NCI-H2029 (cell line): ENCODE measurements at places on chromosomes 2 and 18.

DNA sequence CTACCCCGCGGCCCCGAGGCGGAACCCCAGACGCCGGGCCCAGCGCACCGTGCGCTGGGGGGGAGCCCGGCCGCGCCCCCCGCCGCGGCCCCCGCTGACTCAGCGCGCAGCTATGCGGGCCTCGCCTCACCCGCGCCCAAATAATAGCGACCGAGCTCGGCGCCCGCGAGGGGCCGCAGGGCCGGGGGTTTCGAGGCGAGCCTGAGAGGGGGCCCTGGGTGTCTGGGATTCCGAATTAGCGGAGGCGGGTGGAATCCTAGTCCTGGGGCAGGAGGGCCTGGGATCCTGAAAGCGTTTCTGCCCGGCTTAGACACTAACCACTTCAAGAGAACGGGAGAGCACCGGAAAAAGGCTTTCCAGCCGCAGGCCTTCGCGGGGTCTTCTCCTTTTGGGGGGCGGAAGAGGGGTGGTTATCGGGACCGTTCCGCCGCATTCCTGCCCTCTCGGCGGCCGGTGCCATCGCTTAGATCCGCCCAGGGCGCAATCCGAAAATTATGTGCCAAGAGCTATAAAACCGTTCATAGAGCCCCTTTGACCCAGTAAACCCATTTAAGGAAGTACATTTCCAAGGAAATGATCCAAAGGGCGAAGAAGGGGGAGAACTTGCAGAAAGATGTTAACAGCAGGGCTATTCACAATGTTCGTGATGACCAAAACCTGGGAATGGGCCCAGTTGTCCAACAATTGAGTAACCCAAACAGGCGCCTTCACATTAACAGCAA lies 681 bp upstream of the ROCK2 start:
- DNase-seq = no peak

- DNase-seq = no peak
Measured at GRCh38 chr18:79416022-79416676, 20.4 kb downstream of the NFATC1 start.

DNA sequence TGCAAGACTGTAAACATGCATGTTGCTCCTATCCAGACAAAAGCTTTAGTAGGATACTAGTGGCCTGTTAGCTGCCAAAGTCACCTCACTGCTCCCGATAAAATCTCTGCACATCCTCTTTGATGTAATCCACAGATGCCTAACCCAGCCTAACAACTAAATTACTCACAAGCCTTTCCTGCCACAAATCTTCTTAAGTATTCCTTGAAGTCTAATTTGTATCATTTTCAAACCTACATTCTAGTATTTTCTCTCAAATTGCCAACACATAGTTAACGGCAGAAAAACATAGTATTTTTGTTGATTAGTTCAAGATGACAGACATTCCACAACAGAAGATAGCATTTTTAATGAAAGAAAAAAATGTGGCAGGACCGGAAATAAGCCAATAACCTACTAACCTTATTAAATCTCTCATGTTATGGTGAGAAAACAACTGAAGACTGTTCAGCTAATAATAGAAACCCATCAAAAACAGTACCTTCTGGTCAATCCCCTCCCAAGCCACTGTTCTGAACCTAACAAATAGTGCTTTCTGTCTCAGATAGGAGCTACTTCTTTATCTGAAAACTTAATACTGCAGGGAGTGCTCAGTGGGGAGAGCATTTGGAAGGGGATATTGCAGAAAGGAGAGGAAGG lies at the start of gene MPP4:
Gene MPP4 (minus strand): TSS at position 57 of the 639 bp plus-strand sequence. CDS start 4,690 bp downstream, outside the sequence.
- no peak for DNase-seq

- DNase-seq = peak; percentile 75
Measured at GRCh38 chr2:42493468-42494354, at the start of gene KCNG3. TSS of gene KCNG3 (minus strand) at chr2:42493982. CDS start at chr2:42493501, 481 bp downstream.

- DNase-seq = no peak
Measured at GRCh38 chr2:8198766-8199382, 483.0 kb upstream of the ID2 start.

DNA sequence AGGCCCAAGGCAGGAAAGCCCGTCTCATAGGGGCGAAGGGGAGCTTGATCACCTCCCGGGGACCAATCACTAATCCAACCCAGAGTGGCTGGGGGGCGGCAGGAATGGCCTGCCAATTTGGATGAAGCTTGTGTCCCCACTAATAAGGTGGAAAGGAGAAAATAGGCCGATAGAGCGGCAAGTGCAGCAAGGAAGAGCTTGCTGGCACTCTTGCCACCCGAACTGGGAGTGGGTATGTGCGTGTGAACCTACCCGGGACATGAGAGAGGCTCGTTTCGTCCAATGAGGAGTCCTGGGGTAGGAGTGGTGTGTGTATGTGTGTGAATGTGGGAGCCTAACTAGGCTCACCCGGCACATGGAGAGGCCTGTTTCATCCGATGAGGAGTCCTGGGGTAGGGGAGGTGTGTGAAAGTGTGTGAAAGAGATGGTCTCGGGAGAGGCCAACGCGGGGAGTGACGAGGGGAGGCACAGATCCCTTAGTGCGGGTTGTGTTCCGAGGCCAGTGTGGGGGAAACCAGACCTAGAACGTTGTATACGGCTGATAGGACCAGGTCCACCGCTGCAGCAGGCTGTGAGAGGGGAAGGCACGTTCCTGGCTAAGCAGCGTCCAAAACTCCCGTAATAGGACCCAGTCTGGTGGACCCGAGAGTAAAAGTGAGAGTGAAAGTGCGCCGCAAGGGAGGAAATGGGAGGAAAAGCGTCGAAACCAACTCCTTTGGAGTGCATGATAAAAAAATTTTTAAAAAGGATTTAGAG lies 47.1 kb upstream of the SELENOI start:
- DNase-seq = no peak

- no peak for DNase-seq
Measured at GRCh38 chr2:121336528-121337294, 51.7 kb upstream of the TFCP2L1 start.

DNA sequence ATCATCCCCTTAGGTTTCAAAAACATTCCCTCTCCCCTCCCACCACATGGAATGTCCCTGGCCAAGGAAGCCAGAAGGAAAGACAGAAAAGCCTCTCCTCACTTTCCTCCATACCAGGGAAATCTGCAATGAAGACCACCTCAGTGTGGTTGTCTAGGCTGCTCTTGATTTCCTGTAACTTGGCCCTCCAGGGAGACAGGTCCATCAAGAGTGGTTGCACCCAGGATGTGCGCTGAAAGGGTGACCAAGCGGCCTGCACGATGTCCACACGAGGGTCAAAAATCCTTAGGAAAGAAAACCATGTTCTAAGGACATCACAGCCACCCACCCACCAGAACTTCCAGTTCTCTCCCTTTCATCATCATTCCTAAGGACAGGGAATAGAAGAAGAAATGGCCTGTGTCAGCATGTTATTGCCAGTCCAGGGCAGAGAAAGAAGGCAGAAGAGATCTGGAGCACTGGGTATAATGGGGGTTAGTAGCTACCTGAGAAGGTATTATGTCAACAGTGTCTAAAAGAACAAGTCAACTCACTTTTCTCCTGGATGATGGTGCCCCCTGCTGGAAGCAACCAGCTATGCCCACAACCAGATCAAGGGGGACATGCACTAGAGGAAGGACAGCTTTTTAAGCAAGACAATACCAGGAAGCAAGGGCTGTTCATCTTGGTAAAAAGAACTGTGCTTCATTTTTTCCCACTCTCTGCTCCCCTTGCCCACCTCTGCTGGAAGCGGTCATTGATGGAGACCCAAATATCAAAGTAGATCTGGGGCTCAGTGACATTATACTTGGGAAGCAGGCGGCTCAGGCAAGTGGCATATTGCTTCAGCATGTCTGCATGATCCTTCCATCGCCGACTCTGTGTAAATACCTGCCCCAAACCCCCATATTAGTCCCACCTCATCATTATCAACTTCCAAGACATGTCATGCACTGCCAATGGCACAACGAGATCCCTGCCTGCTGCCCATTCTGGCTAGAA lies 9.3 kb downstream of the GGCX start:
- peak; percentile 58 for DNase-seq

GRCh38 chr2:23543302-23543701 lies 158.3 kb downstream of the KLHL29 start:
- no peak for DNase-seq

GRCh38 chr2:132875193-132875592 lies 205.2 kb upstream of the LYPD1 start:
- no peak for DNase-seq

- no peak for DNase-seq
Measured at GRCh38 chr2:159737917-159738296, 25.6 kb downstream of the MARCHF7 start.

- no peak for DNase-seq
Measured at GRCh38 chr2:240436683-240437550, 1.5 kb downstream of the GPC1 start.

DNA sequence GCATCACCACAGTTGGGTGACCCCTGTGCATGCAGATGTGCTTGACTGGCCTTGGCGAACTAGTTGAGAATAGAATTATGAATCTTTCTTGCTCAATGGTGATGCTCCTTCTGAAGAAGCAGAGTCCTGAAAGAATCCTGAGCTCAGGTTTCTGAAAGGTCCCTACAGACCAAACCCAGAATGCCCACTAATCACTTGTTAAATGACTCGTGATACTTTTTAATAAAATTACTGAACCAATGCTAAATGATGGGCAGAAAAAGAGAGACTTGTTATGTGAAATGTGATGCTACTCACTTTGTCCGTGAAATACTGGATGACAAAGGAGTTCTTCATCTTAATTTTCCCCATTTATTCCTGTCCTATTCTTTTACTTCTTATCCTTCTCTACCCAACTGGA lies 263.5 kb upstream of the LRRTM1 start:
- no peak for DNase-seq

- DNase-seq = no peak
Measured at GRCh38 chr2:69997015-69997830, 35.8 kb upstream of the ASPRV1 start.
